LHCN-M2 (cell line): ENCODE measurements at places on chromosomes 3 and 15.

- no peak for DNase-seq
Observed at GRCh38 chr3:161230621-161231171, 9.6 kb downstream of the NMD3 start.

DNA sequence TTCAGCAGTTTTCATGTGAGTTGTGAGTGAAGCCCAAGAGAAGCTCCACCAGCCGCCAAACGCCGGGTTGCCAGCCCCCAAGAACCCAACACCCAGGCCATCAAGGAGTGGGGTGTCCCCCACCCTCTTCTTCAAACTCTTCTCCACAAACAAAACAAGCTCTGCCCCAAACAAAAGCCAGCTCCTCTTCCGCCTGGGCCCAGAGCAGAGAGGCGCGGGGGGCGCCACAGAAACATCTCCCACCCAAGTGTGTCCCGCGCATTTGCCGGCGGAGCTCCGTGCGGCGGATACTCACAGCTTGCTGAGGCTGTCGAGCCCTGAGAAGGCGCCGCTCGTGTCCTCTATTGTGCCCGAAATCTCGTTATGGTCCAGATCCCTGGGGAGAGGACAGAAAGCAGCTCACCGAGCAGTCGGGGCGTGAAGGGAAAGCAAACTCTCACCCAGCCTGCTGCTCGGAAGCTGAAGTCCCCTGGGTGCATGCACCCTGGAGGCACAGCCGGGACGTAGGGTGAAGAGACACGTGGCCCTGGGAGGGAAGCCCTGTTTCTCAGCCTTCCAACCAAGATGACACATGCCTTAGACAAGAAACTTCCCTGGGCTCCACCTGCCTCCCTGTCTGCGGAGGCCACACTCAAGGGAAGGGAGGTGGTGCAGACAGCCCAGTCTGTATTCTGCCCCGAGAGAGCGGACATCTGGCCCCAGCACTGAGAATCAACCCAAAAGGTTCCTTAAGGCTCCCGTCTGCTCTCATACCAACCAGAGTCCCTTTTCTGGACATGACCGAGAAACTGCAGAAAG, 95.7 kb downstream of the LRIG1 start:
- DNase-seq = no peak

- DNase-seq = no peak
Observed at GRCh38 chr3:84991422-84991900, 32.7 kb downstream of the CADM2 start.

DNA sequence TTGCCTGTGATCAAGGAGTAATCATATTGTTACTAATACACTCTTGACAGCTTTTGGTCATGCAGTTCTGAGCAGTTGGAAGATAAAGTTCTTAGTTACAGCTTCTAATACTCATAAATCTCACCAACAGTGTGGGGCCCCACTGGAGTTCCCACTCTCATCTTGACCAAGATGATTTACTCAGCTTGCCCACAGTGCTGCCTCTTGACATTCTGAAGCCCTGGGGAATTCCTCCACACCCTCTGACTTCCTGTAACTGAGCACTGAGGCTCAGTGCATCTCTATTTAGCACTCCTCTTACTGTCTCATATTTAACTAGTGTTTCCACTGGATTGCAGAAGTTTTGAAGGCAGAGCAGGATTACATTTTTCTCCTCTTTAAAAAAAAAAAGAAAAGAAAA, 1.9 kb upstream of the ARL6IP5 start:
- peak; percentile 90 for DNase-seq

- peak; percentile 63 for DNase-seq
Observed at GRCh38 chr3:11770477-11771391, 76.0 kb downstream of the TAMM41 start.

DNA sequence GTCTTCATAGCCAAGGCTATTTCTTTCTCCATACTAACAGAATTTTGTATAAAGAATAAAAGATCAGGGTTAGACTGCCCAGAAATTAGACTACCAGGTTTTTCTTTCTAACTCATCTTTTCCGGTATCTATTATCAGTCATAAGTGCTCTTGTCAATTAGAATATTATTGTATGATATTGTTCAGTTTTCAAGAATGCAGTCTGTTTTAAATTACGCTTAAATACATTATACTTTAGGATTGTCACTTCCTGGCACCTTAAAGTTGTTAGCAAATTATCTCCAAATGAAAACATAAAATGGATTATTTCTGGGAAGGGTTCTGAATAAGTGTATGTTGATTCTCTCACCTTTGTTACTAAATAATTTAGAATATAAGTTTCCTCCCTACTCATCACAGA, 497.2 kb downstream of the IGSF11 start:
- no peak for DNase-seq

- no peak for DNase-seq
Observed at GRCh38 chr15:27770086-27770607, 329.0 kb downstream of the OCA2 start.
